ENCODE measurements at places on chromosomes 7 and 10.
A peak's percentile ranks its signal among the peaks of the same experiment; 100 is the strongest.

DNA sequence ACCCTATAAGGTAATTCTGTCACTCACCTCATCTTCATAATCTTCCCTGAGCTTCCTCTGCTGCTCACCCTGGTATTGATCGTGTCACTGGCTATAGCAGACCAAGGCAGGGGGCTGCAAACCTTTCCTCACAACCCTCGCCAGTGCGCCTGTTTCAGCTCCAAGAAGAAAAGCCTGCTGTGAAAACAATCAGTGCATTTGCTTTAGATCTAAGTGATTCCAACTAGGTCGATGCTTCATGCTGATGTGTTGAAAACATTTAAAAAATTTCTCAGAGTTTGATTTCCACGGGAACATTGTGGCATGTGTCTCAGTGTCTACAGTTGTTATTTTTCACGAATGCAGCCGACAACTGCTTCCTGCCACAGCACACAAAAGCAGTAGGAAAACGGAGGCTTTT, 27.3 kb downstream of the POU6F2 start:
- DNase-seq = no peak

DNA sequence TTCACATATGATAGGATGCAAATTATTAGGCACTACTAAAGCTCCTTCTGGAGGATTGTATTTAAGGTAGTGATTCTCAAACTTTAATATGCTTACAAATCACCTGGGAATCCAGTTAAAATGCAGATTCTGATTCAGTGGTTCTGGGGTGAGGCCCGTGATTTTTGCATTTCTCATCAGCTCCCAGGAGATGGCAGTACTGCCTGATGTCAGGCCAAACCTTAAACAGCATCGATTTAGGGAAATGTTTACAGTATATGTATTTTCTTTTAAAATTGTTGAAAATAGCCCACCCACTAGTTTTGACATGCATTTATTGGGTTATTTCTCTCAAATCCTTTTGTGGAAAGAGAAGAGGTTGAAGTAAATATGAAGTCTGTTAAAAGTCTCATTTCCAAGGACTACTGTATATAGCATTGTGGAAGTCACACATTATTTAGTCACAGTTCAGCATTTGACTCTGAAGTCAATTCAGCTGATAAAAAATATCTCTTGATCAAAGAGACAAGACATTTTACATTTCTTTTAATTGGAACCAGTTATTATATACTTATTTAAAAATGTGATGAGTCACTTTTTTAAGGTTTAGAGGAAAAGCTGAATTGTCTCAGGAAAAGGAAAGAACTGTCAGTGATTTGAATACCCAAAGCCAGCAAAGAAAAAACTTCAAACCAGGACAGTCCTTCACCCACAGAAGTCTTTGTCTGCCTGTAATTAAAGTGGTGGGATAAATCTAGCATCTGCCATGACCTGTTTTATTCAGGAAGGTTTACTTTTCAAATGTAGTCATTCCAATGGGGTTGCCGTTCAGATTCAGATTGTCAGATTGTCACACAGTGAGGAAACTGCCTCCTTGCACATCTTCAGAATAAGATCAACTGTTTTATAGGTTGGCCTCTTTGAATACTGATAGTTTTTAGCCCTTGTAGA, 21.1 kb upstream of the HBP1 start:
- DNase-seq = peak; percentile 59

DNA sequence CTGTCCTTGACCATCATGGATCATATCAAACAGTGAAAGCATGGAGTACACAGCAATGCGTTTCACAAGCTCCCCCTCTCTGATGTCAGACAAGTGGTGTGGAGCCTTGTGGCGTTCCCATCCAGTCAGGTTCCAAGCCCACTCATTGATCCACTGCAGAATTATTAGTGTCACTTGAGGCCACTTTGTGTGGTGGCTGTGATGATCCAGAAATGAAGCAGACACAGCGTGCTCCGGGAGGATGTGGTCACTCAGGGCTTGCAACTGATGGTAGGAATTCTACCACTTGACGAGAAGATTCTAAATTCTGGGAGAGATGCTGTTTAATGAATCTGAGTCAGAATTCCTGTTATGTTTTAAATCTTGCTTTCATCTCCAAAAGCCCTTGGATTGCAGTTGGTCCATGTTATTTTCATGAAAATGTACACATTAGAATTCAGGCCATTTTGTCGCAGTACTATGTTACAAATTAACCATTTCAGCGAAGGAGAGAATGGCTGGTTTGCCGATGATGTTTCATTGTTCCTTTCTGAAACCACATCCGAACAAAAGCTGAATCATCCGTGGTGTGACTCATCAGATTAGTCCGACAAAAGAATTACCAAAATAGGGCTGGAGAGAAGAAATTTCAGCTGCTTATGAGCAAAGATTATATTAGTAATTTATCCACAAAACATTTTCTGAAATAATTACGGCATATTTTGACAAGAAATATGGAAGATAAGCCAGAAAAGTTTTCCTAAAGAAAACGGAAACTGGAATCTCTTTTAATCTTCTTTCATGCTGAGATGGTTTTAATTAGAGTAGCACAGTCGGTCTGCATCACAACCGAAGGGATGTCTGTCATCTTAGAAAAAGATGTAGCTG, 48.1 kb downstream of the INSYN2A start:
- no peak for DNase-seq

DNA sequence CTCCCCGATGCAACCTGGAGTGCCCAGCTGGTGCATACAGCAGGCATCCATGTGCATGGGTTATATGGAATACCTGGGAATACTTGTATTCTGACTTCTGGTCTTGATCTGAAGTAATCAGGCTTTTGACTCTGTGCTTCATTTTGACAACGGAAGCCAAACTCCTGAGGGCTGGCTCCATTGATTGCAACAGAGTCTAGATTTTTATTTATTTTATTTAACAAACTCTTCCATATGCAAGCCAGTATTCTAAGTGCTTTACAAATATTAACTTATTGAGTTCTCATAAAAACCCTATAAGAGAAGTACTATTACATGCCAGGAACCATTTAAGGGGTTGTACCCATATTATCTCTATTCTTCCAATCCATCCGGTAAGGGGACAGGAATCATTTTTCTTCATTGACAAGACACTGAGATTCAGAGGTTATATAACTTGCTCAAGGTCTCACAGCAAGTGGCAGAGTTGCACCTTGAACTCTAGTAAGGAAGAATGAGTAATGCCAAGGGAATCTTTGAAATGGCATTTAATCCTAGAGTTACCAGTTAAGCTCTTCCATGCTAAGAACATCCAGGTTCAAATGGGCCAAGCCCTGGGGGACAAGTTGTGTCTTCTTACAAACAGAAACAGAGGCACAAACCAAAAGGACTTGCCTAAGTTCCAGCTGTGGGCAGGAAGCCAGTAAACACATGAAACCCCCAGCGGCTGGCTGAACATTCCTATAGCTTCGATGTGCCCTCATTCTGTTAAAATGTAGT, 241.0 kb downstream of the WDR11 start:
- DNase-seq = no peak

DNA sequence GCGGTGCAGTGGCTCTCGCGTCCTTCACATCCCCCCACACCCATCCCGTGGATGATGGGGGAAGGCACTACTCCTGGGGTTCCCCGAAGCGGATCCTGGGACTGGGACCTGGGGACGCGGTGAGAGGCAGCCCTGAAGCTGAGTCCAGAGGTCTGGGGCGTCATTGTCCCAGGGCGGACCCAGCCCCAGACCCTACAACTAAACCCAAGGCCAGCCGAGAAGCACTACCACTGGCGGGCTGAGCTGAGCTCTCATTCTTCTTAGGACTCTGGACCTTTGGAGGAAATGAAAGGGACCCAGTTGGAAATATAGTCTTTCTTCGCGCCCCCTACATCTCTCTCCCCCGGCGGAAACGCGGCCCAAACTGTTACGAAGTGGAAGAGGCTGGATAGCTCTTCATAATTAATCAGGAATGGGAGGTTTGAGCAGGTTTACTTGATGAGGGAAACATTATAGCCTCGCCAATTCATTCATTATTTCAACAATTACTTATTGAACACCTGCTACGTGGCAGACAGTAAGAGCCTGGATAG, 389 bp upstream of the FBXL15 start:
- no peak for DNase-seq
